Sigmoid colon (tissue), 7 donors: ENCODE measurements at places on chromosomes 3 and 15. TPM values are rescaled to one million over a fixed set of nuclear protein-coding genes. Genes with fewer than 3 reads are reported as not detected.

- no peaks in the 10 kb centered on the region for H3K36me3 ChIP-seq
- no peak overlapping the region for H3K4me3 ChIP-seq
- no peaks in the 10 kb centered on the region for H3K4me1 ChIP-seq
- no peak for DNase-seq
Measured at GRCh38 chr3:2247831-2248230, 149.2 kb downstream of the CNTN4 start.

DNA sequence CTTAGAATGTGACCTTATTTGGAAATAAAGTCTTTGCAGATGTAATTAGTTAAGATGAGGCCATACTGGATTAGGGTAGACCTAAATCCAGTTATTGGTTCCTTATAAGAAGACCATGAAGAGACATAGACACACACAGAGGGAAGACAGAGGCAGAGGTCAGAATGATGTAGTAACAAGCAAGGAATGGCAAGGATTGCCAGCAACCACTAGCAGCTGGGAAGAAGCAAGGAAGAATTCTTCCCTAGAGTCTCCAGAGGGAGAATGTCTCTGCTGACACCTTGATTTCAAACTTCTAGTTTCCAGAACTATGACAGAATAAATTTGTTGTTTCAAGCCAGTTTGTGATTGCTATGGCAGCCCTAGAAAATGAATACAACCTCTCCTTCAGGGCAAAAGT, 116.7 kb downstream of the WDR76 start:
- H3K4me3 ChIP-seq: no peak overlapping the region
- no peaks in the 10 kb centered on the region for H3K36me3 ChIP-seq
- DNase-seq: no peak

- H3K4me3 ChIP-seq: no peak overlapping the region
- DNase-seq: peak; percentile 94
- H3K27me3 ChIP-seq: no peaks in the 10 kb centered on the region
Measured at GRCh38 chr3:157081626-157082210, 78.2 kb downstream of the CCNL1 start.

Gene CASR
- total RNA-seq: 0.14 TPM

Gene EDEM1
- total RNA-seq: 14.3 TPM

Gene TIPARP
- total RNA-seq: 42.8 TPM

Gene MORC1
- total RNA-seq: not detected

GRCh38 chr15:68154923-68155559, 50.1 kb downstream of the CALML4 start:
- DNase-seq: no peak
- H3K36me3 ChIP-seq: no peaks in the 10 kb centered on the region
- H3K27me3 ChIP-seq: no peaks in the 10 kb centered on the region
- peak overlapping the region; percentile 25 for H3K27ac ChIP-seq
- H3K4me1 ChIP-seq: peaks cover 50% of the 10 kb centered on the region
- H3K4me3 ChIP-seq: no peak overlapping the region

Gene REC114
- not detected for total RNA-seq
